H1 (cell line): ENCODE measurements at places on chromosomes 4 and X. TPM values are rescaled to one million over a fixed set of nuclear protein-coding genes. Genes with fewer than 3 reads are reported as not detected.

DNA sequence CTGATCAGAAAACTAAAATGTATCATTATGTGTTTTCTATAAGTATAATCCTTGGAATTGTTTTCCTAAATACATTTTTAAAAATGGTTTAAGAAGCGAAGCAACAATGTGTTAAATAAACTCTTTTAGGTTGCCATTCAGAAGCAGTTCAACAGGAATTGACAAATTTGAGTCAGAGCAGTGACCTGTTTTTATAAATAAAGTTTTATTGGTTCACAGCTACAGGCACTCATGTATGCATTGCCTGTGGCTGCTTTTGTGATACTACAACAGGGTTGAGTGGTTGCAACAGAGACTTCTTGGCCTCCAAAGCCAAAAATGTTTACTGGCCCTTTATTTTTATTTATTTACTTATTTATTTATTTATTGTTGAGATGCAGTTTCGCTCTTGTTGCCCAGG is 99.5 kb downstream of the FRMPD4 start:
- DNase-seq: no peak

DNA sequence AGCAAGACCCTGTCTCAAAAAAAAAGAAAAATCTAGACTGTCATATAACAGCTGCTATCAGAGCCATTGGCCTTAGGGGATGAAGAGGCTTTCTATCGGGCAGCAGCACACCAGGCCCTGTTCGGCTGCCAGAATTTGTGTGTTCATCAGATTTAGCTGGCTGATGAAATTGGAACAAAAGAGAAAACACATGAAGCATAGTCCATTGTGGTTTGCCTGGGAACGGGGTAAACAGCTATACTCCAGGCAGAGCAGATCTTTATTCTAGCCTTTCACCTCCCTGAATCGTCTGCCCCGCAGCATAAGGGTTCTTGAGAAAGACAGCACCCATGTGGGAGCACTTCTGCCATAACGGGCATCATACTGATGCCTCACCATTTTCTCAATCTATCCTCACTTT is 11.6 kb downstream of the TKTL1 start:
- no peak for DNase-seq

GRCh38 chr4:53476232-53477037 is 99.0 kb downstream of the FIP1L1 start:
- no peak for DNase-seq

The GLRA2 gene
- polyA plus RNA-seq: not detected in 2 replicates

DNA sequence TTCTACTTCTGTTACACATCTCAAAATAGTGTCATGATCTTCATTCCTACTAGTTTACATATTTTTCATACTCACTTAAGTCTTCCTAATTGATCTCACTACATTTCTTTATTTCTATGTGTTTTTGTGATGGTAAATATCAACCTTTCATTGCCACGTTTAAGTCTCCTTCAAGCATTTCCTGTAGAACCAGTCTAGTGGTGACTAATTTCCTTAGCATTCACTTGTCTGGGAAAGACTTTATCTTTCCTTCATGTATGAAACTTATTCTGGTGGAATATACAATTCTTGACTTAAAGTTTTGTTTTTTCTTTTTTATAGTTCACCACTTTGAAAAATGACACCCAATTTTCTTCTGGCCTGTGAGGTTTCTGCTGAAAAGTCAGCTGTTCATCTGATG is 181.4 kb upstream of the NEIL3 start:
- DNase-seq: no peak

GRCh38 chrX:17160975-17161374 is 214.0 kb upstream of the NHS start:
- no peak for DNase-seq

DNA sequence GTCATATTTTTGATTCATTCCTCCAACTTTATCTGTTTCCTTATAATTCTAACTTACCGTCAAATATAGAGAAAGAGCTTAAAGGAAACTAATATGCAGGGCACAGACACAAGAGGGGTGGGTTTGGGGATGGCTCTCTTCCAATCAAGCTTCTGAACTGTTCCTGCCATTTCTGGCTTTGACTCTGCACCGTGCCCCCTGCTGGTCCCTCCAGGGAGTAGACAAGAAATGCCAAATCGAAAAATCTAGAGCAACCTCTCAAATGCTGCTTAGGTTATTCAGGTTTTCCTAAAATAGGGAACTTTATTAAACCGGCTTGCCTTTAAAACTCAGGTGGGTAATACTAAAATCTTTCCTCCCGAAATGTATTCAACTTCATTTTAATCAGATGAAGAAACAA is 39.8 kb upstream of the VCX3A start:
- DNase-seq: peak; percentile 3

DNA sequence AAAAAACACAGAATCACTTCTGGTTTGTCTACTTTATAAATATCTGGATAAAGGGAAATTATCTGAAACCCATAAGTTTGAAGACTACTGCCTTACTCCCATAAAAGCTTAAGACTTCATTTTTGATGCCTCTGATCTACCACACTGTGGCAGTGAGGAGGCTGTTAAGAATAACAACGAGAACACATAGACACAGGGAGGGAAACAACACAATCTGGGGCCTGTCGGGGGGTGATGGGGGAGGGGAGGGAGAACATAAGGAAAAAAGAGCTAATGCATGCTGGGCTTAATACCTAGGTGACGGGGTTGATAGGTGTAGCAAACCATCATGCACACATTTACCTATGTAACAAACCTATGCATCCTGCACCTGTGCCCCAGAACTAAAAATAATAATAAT is 573.7 kb downstream of the GBA3 start:
- DNase-seq: no peak
